ENCODE measurements at places on chromosomes 6 and 20.

DNA sequence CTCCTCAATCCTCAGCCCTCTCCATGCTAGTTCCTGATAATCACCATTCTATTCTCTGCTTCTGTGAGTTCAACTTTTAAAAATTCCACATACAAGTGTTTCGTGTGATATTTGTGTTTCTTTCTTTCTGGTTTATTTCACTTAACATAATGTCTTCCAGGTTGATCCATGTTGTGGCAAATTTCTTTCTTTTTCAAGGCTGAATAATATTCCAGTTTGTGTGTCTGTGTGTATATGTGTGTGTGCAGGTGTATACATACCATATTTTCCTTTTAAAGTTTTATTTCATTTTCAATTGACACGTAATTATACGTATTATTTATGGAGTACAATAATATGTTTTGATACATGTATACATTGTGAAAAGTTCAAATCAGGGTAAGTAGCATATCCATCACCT lies 19.8 kb upstream of the SF3B5 start:
- DNase-seq, result no peak

- DNase-seq, result no peak
Observed at GRCh38 chr6:76330031-76330430, 257.6 kb upstream of the IMPG1 start.

- no peak for DNase-seq
Observed at GRCh38 chr6:141488488-141488887, 644.2 kb upstream of the GJE1 start.

GRCh38 chr20:43534016-43534415 lies 24.8 kb upstream of the SGK2 start:
- no peak for DNase-seq

- DNase-seq, result no peak
Observed at GRCh38 chr6:3928111-3928510, 78.9 kb downstream of the FAM50B start.

GRCh38 chr6:43730634-43731033 lies 39.4 kb upstream of the VEGFA start:
- no peak for DNase-seq

DNA sequence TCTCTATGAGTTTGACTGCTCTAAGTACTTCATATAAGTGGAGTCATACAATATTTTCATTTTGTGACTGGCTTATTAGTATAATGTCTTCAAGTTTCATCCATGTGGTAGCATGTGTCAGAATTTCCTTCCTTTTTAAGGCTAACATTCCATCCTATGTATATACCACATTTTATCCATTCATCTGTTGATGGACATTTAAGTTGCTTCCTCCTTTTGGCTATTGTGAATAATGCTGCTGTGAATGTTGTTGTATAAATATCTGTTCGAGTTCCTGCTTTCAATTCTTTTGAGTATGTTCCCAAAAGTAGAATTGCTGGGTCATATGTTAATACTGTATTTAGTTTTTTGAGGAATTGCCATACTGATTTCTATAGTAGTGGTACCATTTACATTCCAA lies 79.5 kb downstream of the PTPRA start:
- DNase-seq, result no peak

GRCh38 chr6:12178521-12178920 lies 111.6 kb upstream of the EDN1 start:
- DNase-seq, result no peak

DNA sequence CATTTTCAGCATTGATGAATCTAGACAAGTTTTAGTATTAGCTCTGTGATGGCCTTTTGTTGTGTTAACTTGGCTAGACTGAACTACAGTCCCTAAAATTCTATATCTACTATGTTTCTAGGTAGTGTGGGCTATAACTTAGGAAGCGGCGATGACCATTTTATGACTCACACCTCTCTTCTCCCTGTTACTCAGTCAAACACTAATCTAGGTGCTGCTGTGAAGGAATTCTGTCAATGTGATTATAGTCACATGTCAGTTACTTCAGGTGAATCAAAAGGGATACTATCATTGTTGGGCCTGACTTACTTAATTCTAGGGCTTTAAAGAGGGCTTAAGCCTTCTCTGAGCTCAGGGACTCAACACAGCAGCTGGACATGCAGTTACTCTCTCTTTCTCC lies 691.5 kb upstream of the MAP3K7 start:
- DNase-seq, result no peak

DNA sequence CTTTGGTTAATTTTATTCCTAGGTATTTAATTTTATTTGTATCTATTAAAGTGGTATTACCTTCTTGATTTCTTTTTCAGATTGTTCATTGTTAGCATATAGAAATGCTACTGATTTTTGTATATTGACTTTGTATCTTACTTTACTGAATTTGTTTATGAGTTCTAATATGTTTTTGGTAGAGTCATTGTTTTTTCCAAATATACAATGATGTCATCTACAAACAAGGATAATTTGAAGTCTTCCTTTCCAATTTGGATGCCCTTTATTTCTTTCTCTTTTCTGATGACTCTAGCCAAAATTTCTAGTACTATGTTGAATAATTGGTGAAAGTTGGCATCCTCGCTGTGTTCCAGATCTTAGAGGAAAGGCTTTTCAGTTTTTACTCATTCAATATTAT lies 43.0 kb upstream of the HMGCLL1 start:
- no peak for DNase-seq

DNA sequence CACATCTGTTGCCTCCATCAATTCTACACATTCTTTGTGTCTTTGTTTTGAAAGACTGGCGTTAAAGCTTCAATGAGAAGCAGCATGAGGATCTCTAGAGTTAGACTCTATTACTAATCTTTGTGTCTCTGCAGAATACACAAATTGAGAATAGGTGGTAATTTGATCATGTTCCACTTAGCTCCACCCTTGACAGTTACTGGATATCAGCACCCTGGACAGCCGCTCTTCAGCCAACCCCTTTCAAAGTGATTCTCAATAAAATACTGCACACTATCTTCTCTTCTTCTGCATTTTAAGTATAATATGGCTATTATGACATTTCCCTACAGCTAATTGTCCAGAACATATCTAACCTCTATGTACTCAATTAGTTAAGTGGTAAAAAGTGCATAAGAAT lies 54.3 kb upstream of the CNR1 start:
- DNase-seq, result no peak

DNA sequence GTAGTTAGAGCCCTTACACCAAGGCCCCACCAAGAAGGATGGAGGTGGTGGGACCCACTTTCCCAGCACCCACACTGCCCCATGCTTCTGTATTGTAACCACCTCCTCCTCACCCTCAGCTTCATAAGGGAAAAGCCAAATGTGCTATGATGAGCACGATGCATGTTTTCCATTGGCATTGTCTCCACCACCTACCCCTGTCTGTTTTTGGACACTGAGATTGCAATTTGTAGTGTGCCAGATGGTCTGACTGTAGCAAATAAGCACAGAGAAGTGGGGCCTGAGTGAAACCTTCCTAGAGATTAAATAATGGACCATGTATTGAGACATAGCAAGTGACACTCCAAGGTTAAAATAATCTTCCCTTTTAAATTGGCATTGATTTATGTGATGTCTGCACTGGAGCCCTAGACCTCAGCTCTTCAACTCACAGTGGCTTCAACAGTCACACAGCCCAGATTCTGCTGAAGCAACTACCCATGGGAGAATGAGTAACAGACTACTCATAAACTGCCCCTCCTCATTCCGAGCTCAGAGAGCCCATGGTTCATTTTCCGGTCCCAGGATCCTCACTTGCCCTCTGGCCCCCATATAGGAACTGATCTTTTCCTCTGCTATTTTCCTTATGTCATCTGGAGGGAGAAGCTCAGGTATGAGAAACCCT lies 177.9 kb downstream of the COL9A1 start:
- DNase-seq, result no peak

DNA sequence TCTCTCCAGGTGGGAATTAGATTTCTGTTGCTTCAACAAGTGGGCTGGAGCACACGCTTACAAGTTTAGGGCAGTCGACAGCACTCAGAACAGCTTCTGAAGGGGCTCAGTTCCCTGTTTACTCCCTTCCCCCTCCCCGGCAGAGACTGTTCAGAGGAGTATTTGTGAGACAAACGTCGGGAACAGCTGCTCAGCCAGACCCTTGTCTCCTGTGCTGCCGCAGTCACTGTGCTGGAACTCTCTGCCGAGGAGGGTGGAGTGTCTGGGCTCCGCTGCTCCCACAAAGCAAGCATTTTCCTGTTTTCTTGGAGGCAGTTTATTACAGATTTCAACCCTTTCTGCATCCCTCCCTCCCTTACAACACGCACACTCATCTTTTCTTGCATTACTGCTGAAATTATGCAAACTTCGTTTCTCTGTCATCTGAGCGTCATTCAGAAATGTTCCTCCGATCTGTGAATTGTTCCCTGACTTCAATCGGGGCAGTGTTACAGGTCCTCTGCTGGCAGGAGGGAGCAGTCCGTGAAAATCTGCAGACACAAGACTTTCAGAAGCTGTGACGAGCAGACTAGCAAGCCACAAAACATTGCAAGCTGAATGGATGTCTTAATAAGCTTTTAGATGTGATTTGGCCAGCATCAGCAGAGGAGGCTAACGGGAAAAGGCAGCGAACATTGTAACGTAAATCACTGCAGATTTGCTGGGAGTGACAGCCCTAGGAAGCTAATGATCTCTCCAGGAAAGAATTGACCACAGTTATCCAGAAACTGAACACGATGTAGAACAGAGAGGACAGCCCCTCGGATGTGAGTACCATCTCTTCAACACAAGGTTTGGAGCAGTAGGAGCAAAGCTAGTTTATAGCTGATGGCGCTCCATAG lies 76.2 kb downstream of the LYRM2 start:
- DNase-seq, result no peak

GRCh38 chr6:68778356-68779020 lies 143.4 kb downstream of the ADGRB3 start:
- DNase-seq, result no peak

- no peak for DNase-seq
Observed at GRCh38 chr20:24587384-24588046, 118.1 kb downstream of the SYNDIG1 start.

DNA sequence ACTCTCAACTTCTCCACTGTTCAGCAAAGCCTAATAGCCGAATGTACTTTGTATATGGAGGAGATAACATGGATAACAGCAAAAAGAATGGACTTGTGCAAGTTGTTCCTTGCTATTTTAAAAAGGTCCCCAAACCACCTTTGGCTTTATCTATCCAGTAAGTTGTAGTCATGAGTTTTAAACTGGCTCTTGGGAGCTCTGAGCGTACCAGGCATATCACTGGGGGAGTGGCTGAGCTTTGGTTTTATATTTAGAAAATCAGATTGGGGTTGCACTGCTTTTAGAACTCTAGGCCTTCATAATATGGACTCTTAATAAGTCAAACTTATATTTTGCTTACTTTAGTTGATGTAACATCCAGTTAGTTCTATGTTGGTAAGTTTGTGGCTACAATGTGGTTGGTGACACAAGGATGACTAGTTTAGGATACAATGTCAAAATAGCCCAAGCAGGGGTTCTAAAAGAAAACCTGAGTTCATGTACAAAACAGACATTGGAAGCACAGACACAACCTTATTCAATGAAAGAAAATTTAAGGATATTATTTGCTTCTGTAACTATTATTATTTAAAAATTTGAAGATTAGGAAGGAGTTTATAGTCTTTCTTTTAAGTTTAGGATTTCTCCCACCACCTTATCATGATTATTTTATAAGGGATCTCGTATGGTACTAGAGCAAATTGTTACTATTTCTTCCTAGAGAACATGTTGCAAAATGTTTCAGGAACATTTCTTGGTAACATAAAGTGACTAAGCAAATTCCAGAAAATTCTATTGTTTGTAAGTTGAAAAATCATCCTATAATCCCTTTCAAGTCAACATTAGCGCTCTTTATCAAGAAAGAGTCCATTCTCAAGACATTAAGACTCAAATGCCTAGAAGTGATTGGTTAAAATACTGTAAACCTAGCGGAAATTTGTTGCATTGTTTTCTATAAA lies 165.8 kb upstream of the SUPT3H start:
- no peak for DNase-seq

DNA sequence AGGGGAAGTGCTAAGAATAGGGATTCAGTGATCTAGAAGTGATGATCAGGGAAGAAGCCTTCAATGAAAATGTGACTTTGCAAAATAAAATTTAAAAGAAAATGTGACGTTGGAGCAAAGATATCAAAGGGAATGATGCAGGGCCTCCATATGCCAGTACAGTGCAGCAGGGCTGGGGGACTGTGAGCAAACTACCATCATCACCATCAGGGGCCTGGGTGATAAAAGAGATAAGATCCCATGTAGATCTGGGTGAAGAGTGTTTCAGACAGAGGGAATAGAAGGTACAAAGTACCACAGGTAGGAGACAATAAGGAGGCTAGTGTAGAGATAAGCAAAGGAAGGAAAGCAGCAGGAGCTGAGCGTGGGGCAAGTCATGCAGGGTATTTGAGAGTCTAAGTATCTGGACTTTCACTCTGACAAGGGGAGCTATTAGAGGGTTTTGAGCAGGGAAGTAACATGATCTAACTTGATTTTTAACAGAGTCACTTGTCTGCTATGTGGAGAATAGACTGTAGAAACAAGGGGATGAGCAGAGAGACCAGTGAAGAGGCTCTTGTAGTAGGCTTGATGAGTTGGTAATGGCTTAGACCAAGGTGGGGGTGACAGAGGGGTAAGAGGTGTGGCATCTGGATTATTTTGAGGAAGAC lies 295.6 kb downstream of the ZFAND3 start:
- no peak for DNase-seq

GRCh38 chr20:37420610-37421009 lies 74.7 kb downstream of the SRC start:
- no peak for DNase-seq

DNA sequence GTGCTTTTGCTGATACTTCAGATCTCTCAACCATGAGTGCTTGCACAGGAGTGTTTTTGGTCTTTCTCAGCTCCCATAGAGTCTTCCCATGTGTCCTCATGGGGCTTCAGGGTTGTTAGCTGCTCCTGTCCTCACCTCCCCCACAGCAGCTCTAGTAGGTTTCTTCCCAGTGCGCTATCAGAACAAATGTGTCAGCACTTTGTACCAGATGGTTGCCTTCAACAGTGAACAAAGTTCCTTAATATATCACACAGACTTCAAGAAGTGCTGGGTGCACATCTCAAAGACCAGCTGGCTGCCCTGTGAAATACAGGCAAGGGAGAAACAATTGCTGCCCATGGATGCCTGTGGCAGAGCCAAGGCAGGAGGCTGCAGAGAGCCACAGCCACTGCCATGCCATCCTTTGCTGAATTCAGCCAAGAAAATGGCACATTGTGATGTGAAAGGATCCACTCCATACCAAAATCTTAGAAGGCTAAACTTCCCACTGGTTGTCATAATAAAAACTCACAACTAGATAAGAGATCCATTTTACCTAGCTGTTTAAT lies 471.3 kb downstream of the C6orf118 start:
- no peak for DNase-seq

GRCh38 chr6:130958468-130958867 lies 104.6 kb downstream of the EPB41L2 start:
- no peak for DNase-seq

- no peak for DNase-seq
Observed at GRCh38 chr6:40810171-40810570, 223.0 kb upstream of the LRFN2 start.

All from activated CD4-positive, alpha-beta T cell treated with anti-CD3 and anti-CD28 coated beads for 1 hour (primary cell).